Cortex of kidney (tissue), 1 donor: ENCODE measurements at places on chromosomes 1 and 21.

DNA sequence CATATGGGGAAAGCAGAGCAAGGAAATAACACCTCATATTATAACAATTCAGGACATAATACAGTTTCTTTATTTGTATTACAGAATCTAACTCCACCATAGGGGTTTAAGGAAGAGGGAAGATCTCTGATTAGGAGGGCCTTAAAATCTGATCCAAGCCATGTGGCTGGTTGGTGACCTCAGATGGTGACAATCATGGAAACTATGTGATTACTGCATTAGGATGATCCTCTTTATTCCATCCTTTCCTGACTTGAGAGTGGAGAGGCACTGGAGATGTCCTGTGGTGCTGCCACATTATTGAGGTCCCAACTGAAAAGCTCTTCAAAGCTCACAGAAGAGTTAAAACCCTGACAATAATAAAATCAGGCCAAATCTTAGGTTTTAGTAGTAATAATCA, 168.1 kb upstream of the BEND5 start:
- DNase-seq: no peak

GRCh38 chr1:159869173-159869572, 6.7 kb upstream of the VSIG8 start:
- no peak for DNase-seq

GRCh38 chr1:67787746-67788145, 45.5 kb downstream of the GNG12 start:
- DNase-seq: no peak

DNA sequence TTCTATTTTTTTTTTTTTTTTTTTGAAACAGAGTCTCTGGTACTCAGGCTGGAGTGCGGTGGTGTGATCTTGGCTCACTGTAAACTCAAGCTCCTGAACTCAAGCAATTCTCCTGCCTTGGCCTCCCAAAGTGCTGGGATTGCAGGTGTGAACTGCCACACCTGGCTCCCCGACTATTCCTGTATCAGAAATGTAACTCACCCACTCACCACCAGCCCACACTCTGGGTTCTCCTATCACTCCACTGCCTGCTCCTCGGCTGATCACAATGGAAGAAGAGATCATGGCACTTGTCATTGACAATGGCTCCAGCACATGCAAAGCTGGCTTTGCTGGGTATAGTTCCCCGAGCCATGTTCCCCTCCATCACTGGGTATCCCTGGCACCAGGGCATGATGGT, 15.9 kb downstream of the RABIF start:
- DNase-seq: no peak

GRCh38 chr1:175742790-175743459, 470 bp downstream of the TNR start:
- no peak for DNase-seq

- no peak for DNase-seq
Observed at GRCh38 chr1:156600733-156601121, 552 bp downstream of the GPATCH4 start.

GRCh38 chr21:34035619-34036354, 37.6 kb upstream of the MRPS6 start:
- DNase-seq: no peak

DNA sequence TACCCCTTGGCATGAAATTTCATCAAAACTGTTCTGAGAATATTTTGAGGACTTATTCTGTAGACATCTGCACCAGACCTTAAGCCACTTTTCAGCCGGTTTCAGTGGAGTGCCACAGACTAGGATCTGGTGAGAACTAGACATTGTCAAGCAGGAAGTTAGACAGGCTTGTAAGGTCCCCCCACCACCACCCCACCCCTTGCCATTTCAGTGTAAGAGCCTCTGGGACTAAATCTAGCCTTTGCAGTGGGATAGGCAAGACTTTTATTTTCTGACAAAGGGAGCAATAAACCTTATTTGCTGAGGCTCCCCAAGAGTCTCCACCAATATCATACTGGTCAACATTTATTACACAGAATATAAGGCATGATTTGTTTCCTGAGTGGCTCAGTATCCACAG, 77.9 kb upstream of the EXO1 start:
- no peak for DNase-seq
